ENCODE measurements at places on chromosomes 2 and 18.

GRCh38 chr18:3799515-3799914 is 349.5 kb downstream of the TGIF1 start:
- DNase-seq: no peak

- DNase-seq: no peak
These were observed 8.3 kb upstream of the RMC1 start for GRCh38 chr18:23494992-23495391.

GRCh38 chr2:145399131-145399530 is 879.2 kb upstream of the ZEB2 start:
- no peak for DNase-seq

DNA sequence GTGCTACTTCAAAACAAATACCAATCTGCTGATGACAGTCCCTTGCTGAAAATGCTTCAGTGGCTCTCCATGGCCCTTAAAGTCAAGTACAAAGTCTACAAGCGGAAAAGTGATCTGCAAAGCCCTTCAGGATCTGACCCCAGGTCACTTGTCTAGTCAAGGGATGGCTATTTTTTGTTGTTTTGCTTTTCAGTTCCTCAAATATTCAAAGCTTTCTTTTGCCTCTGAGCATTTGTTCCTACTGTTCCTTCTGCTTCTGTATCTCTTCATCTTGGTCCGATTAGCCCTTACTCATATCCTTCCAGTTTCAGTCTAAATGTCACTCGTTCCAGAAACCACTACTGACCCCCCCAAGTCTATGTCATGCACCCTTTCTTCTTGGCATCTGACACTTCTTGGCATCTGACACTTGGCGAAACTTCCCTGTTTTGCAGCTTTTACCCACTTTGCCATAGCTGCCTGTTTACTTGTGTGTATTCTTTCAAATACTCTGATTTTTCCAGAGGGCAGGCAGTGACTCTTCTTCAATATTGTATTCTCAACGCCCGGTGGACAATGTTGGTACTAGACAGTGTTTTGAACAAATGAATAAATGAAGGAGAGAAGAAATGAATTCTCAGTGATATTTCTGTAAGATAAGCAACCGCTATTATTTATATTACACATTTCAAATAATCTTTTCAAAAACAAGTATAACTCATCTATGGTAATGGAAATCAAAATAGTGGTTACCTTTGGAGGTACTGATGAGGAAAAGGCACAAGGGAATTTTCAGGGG is 175.9 kb upstream of the FN1 start:
- DNase-seq: no peak

DNA sequence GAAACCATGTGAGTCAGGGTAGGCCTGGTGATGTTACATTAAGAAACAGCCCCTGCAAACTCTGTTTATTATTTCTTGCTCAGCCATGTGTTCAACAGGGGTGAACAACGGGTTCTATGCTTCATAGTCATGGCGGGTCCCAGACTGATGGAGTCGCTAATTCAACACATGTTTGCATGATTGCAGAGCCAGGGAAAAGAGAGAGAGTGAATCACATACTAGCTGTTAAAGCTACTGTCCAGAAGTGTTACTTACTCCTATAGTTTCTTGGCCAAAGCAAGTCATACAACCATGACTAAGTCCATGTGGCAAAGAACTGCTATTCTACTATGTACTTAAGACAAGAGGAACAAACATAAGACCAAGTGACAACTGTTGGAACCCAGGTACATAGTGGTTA is 241.2 kb upstream of the SKOR2 start:
- DNase-seq: no peak

GRCh38 chr2:229096409-229097066 is 174.5 kb downstream of the PID1 start:
- DNase-seq: no peak

- no peak for DNase-seq
These were observed 47.4 kb downstream of the PTRHD1 start for GRCh38 chr2:24745825-24746224.

DNA sequence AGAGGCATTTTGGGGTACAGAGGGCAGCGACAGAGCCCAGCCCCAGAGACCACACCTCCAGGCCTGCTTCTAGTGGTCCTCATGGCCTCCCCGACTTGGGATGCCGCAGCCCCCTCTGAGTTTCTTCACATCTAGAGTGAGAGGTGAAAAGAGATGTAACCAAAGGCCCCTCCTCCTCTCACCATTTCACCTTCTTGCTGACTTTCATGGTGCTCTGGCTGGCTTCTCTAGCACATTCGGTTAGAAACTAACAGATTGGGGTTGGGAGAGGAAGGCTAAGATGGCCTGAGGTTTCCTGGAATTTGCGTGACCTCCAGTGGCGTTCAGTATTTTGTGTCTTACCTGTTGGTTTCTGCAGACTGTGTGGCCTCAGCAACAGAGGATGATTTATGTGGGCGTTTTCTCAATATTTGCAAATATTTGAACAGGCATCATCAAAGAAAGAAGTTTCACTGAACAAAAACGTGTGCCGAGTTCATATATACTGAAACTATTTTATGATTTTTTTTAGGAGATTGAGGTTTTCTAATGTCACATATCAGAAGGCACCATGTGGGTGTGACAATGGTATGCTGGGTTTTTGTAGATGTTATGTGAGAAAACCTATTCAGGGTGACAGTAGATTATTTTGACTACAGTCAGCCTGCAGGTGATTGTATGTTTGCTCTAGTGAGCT is 69.9 kb upstream of the BCL2L11 start:
- DNase-seq: peak; percentile 17

DNA sequence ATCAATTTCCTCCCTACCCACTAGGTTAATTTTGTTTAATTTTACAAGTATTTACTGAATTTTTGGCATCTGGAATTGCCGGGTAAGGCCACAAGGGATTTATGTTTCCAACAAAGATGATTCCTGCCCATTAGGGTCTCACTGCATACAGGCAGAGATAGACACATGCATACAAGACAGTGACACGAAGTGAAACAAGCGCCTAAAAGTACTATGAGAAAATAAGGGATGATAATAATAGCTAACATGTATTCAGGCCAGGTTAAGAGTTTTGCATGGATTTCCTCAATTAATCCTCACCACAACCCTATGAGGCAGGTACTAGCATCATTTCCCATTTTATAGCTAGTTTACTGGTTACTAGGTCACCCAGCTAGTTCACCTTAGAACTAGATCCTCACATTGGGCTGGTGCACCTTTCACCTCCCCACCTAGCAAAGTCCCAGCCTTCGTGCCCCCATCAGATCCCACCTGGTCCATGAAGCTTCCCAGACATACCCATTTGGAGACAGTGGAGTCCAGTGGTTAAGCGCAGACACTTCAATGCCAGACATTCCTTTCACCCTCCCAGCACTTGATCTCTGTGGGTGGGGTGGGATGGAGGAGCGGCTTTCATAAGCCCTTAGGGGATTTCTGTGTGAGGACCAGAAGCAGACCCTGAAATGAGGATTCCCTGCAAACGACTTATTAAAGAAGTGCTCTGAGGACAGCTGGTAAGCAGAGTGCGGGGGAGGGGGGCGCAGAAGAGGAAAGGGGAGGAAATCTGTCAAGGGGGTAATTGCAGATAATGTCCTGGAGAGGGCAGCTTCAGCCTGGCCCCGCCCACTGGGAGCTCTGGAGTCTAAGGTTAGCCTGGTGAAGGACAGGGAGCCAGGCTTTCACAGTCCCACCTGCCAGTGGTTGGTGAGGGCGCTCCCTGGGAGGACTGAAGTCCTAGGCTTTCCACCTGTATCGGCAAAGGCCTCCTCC is 5.8 kb upstream of the DGUOK start:
- no peak for DNase-seq

GRCh38 chr18:79380816-79381806 is 14.6 kb upstream of the NFATC1 start:
- DNase-seq: peak; percentile 48

GRCh38 chr18:60978338-60978737 is 354.9 kb upstream of the CDH20 start:
- DNase-seq: no peak

- no peak for DNase-seq
These were observed 221.2 kb downstream of the PIEZO2 start for GRCh38 chr18:10928011-10928771.

- DNase-seq: no peak
These were observed 9.0 kb downstream of the LRRTM4 start for GRCh38 chr2:77513191-77513590.

GRCh38 chr2:6994536-6995128 is 77.4 kb downstream of the RNF144A start:
- DNase-seq: no peak

DNA sequence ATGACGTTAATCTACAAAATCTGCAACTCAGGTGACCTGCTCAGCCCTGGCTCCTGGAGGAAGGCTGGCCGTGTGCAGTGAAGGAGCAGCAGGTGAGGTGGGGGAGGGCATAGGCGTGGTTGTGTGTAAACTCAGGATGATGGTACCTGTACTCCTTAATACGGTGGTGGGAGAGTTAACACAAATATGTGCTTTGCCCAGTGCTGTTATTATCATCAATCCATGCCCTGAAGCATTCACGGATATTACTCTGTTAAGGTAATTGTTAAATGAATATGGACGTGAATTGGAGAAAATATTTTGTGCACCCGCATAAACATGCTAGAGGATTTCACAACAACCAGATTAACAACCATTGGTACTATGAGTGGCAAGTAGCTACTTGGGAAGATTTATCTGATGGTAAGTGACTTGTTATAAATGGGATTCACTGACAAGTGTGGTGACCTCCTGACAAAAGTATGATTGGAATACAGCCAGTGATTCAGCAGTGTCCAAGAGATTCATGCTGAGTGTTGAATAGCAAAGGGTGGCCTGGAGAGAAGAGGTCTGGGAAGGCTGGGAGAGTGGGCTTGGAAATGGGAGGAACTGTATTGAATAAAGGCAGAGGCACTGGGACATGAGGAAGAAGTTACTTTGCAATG is 194.1 kb downstream of the TPGS2 start:
- no peak for DNase-seq

GRCh38 chr2:99238599-99238998 is 16.9 kb downstream of the LYG2 start:
- DNase-seq: no peak

GRCh38 chr2:43006834-43007543 is 214.6 kb upstream of the HAAO start:
- DNase-seq: no peak
